ENCODE measurements at places on chromosomes 1 and 21.

GRCh38 chr1:200959411-200959921 lies 64.0 kb downstream of the KIF21B start:
- DNase-seq = no peak

GRCh38 chr1:20281801-20282200 lies 8.9 kb upstream of the VWA5B1 start:
- no peak for DNase-seq

DNA sequence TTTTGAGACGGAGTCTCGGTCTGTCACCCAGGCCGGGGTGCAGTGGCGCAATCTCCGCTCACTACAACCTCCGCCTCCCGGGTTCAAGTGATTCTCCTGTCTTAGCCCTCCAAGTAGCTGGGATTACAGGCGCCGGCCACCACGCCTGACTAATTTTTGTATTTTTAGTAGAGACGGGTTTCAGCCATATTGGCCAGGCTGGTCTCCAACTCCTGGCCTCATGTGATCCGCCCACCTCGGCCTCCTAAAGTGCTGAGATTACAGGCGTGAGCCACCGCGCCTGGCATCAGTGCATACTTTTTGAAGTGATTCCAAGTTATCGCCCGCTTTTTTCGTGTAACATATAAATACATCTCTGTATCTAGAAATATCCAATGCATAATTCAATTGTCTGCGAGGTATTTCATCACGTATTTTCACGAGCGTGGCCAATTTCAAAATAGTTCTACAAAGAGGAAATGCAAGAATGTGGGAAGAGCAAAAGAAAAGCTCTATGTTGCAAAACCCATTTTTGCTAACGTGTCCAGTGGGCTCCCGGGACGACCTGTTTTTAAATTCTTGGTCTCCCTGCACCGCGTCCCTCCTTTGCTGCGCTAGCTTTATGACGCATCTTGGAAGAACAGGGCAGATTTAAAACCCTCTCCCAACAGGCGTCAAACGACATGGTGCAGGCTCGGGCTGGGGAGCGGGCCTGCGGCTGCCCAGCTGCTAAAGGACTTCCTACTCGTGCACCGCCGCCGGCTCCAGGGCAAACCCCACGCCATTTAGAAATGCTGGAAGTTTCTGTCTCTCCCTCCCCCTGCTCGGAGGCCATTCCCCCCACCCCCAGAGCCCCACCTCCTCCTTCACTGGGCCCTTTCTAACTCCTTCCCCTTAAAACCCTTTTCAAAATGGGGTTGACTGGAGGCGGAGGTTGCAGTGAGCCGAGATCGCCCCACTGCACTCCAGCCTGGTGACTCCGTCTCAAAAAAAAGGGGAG lies 923 bp upstream of the IFNGR2 start:
- DNase-seq = peak; percentile 7

- DNase-seq = no peak
Measured at GRCh38 chr1:201850053-201850397, 21.1 kb downstream of the IPO9 start.

DNA sequence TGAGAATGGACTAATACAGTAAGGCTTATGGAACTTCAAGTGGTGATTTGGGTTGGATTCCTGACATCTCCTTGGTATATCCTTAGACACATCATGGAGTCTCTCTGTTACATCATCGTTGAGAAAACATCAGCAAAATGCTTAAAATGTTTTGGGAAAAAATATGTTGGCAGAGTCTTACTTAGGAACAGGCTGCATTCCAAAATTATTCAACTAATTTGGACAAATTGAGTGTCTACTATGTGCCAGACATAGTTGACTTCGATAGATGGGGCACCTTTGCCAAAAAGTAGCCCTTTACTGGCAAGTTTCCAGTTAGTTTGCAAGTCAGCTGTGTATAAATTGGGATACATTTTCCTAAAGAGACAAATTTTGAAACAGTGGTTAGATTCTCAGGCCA lies 253.4 kb upstream of the ST6GALNAC5 start:
- DNase-seq = no peak

GRCh38 chr1:114094363-114094634 lies 59.4 kb downstream of the SYT6 start:
- DNase-seq = no peak

DNA sequence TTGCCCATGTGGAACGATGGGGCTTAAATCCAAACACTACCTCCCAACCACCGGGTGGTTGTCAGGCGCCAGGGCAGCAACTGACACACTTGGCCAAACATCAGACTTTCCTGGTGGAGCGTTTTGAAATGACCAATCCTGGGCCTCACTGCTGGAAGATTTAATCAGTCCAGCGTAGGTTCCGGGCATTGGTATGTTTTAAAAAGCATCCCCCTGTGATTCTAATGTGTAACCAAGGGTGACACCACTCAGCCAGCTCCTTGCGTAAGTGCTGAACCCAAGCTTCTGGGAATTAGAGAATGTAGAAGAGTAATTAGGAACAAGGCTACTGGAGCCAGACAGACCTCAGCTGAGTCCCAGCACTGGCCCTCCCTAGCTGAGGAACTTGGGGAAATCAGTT lies 44.8 kb upstream of the KAZN start:
- DNase-seq = no peak

DNA sequence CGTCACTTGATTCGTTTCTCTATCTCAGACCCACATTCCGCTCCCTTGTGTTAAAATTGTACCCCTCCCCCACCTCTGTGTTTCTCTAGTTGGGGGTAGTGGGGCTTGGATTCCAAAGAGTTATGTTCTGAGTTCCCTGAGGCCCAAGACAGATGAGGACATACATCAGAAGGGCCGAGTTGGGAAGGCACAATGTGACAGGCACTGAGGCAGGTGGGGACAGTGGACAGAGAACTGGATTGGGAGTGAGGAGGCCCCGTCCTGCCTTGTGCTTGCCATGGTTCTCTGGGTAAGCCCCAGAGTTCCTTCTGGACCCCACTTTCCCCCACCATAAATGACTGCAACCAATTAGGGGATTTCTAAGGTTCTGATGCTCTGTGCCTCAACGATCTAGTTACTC lies 80.5 kb upstream of the ETV3 start:
- no peak for DNase-seq

Data from activated CD4-positive, alpha-beta T cell treated with anti-CD3 and anti-CD28 coated beads, Interleukin-2, amount 50 U/mL, for 48 hours (primary cell).